Lung (tissue), 17 donors: ENCODE measurements at places on chromosomes 12 and 14. TPM values are rescaled to one million over a fixed set of nuclear protein-coding genes. Genes with fewer than 3 reads are reported as not detected.
A peak's percentile ranks its signal among the peaks of the same experiment; 100 is the strongest.

DNA sequence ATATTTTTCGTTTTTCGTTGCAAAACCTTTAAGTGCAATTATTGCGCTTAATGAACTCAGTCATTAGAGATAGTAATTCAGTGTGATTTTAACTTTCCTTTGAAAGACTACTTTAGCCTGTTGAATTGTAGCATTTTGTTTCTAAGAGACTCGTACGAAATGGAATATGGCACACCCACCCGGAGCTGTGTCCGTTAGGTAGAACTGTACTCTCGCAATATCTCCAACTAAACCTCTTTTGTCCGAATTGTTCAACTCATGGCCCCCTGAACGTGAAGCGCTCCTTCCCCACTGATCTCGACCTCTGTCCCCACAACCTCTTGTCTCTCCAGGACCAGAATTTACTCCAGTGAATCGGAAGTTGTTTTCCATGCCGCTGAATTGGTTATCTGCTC is 800 bp downstream of the PCNX4 start:
- H3K27ac ChIP-seq = peak overlapping the region; percentile 100
- no peaks in the 10 kb centered on the region for H3K27me3 ChIP-seq
- peak; percentile 24 for DNase-seq
- peak overlapping the region; percentile 81 for H3K4me3 ChIP-seq
- peaks cover 3% of the 10 kb centered on the region for H3K4me1 ChIP-seq
- no peaks in the 10 kb centered on the region for H3K36me3 ChIP-seq

DNA sequence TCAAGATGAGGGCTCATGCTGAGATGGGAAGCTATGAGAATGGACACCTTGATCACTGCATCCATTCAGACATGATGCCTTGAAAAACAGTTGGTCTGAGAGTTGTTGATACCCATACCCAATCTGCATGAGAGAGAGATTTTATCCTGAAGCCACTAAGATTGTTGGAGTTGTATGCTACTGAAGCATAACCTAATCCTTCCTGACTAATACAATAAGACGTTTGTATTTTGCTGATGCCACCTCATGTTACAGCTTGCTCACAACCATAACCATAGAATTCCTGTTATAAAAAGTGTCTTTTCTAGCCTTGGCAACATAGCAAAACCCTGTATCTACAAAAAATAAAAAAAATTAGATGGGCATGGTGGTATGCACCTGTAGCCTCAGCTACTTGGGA is 12.7 kb upstream of the SERPINA1 start:
- H3K27ac ChIP-seq = no peak overlapping the region
- no peak overlapping the region for H3K4me3 ChIP-seq
- H3K4me1 ChIP-seq = no peaks in the 10 kb centered on the region

GRCh38 chr12:41514907-41515306 is 326.8 kb downstream of the PDZRN4 start:
- DNase-seq = no peak
- H3K27me3 ChIP-seq = no peaks in the 10 kb centered on the region

NTF3 gene
- total RNA-seq = 2.7 TPM

- no peaks in the 10 kb centered on the region for H3K27me3 ChIP-seq
- no peaks in the 10 kb centered on the region for H3K36me3 ChIP-seq
- H3K4me3 ChIP-seq = no peak overlapping the region
These were observed 13.9 kb downstream of the MFAP5 start for GRCh38 chr12:8648576-8649205.

- H3K4me3 ChIP-seq = no peak overlapping the region
- DNase-seq = no peak
- H3K36me3 ChIP-seq = no peaks in the 10 kb centered on the region
- no peaks in the 10 kb centered on the region for H3K4me1 ChIP-seq
These were observed 30.2 kb downstream of the KCNA5 start for GRCh38 chr12:5073853-5074252.

DNA sequence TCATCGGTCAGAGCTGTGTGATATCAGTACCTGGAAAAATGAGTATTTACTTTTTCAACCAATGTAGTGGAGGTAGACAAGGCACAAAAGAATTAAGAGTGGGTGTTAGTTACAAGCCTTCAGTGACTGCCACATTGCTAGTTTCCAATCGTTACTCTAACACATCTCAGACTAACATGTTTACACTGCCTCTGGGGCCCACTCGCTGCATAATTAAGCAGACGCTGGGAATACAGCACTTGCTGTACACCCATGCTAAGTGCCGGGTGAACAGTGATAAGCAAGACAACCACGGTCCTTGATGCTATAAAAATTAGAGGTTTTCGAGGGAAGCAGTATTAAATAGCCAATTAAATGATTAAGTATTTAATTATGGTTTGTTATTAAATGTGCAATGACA is 1147.6 kb downstream of the AACS start:
- no peak for DNase-seq
- H3K27me3 ChIP-seq = no peaks in the 10 kb centered on the region
- no peaks in the 10 kb centered on the region for H3K36me3 ChIP-seq
- H3K4me1 ChIP-seq = no peaks in the 10 kb centered on the region
- no peak overlapping the region for H3K27ac ChIP-seq
- no peak overlapping the region for H3K4me3 ChIP-seq

DNA sequence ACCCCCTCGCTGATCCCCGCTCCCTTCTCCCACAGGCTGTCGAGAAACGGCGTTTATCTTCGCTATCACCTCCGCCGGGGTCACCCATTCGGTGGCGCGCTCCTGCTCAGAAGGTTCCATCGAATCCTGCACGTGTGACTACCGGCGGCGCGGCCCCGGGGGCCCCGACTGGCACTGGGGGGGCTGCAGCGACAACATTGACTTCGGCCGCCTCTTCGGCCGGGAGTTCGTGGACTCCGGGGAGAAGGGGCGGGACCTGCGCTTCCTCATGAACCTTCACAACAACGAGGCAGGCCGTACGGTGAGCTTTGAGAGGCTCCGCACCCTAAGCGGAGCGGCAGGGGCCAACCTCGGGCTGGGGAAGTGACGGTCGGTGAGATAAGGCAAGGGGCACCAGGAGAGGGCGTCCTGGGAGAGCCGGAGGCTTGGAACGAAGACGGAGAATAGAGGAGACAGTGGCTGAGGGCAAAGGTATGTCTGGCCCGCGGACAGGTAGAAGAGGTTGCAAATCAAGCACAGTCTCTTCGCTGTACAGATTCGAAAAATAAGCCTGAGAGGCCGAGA is 2.3 kb downstream of the WNT1 start:
- DNase-seq = no peak
- H3K4me3 ChIP-seq = no peak overlapping the region
- H3K27ac ChIP-seq = no peak overlapping the region
- H3K4me1 ChIP-seq = peaks cover 3% of the 10 kb centered on the region
- H3K36me3 ChIP-seq = no peaks in the 10 kb centered on the region

GLIPR1L2 gene
- total RNA-seq = 0.98 TPM

DNAH10 gene
- 21.7 TPM for total RNA-seq

GRCh38 chr12:127711108-127711507 is 555.9 kb upstream of the TMEM132C start:
- no peaks in the 10 kb centered on the region for H3K27me3 ChIP-seq
- H3K4me1 ChIP-seq = no peaks in the 10 kb centered on the region
- no peak for DNase-seq
- no peaks in the 10 kb centered on the region for H3K36me3 ChIP-seq
- H3K27ac ChIP-seq = no peak overlapping the region

GRCh38 chr12:4308334-4308950 is 12.6 kb upstream of the TIGAR start:
- peaks cover 2% of the 10 kb centered on the region for H3K36me3 ChIP-seq
- no peak overlapping the region for H3K4me3 ChIP-seq
- H3K27ac ChIP-seq = no peak overlapping the region
- H3K4me1 ChIP-seq = no peaks in the 10 kb centered on the region
- DNase-seq = no peak
- H3K27me3 ChIP-seq = no peaks in the 10 kb centered on the region

GRCh38 chr14:55697414-55697861 is 117.4 kb downstream of the KTN1 start:
- no peak for DNase-seq
- H3K4me3 ChIP-seq = no peak overlapping the region
- H3K36me3 ChIP-seq = no peaks in the 10 kb centered on the region
- H3K27ac ChIP-seq = no peak overlapping the region
- no peaks in the 10 kb centered on the region for H3K27me3 ChIP-seq

DNA sequence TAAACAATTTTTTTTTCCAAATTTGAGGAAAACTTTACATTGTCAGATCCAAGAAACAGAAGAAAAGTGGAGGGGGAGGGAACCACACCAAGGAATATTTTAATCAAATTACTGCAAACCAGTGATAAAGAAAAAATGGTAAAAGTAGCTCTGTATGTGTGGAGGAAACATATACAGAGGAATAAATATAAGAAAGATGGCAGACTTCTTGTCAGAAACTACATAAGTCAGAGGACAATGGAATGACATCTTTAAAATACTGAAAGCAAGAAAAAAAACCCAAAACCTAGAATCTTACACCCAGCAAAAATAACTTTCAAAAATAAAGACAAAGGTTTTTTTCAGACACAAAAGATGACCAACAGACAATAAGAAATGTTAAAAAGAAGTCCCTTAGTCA is 10.2 kb upstream of the LLPH start:
- H3K27me3 ChIP-seq = no peaks in the 10 kb centered on the region
- H3K4me1 ChIP-seq = peaks cover 13% of the 10 kb centered on the region
- peaks cover 45% of the 10 kb centered on the region for H3K36me3 ChIP-seq
- peak; percentile 14 for DNase-seq
- no peak overlapping the region for H3K27ac ChIP-seq

DNA sequence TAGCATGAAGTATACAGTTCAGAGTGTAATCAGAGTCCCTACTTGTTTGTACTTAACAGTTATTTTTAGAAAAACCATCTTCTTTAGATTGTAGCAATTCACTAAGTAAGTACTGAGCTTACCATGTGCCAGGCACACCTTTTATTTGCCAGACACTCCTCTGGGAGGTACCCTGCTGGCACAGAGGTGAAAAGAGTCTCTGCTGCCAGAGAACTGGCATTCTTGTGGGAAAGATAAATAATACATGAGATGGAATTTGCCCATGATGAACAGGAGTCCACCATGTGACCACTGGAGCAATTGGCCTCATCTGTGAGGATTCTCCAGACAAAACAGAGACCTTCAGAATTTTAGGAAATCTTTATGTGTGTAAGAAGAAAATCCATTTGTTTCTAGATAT is 199.3 kb upstream of the SLC16A7 start:
- H3K27ac ChIP-seq = no peak overlapping the region
- DNase-seq = no peak
- no peaks in the 10 kb centered on the region for H3K36me3 ChIP-seq
- H3K27me3 ChIP-seq = no peaks in the 10 kb centered on the region

GRCh38 chr14:36319899-36320199 is 588 bp downstream of the MBIP start:
- no peaks in the 10 kb centered on the region for H3K4me1 ChIP-seq
- H3K27ac ChIP-seq = peak overlapping the region; percentile 53
- H3K4me3 ChIP-seq = peak overlapping the region; percentile 89
- H3K36me3 ChIP-seq = no peaks in the 10 kb centered on the region
- DNase-seq = peak; percentile 63

DNA sequence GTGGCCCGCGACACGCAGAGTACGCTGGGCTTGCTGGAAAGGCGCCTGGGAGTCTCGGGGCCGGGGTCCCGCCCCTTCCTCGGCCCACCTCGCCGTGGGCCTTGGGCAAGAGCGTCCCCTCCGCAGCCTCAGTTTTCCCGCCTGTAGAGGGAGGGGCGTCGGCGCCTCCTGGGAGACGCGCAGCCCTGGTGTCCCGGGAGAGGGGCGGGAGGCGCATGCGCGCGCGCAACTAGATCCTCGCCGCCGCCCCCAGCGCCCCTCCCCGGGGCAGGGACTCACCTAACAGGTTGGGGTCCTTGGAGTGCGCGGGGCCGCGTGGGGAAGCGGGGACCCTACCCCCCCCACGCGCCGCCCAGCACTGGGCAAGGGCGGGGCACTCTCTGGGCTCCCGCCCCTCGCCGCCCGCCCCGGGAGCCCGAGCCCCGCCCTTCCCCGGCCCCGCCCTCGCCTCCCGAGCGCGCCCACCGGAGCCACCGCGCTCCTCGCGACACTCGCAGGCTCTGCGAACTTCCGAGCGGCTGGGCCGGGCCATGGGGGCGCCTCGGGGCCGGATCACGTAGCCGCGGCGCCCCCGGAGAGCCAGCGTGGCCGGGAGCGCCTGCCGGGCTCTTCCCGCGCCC is at the start of gene KIF26A:
KIF26A (plus strand) TSS at position 490 of the 620 bp plus-strand sequence. CDS start 136 bp downstream, outside the sequence.
- peak; percentile 77 for DNase-seq
- no peaks in the 10 kb centered on the region for H3K36me3 ChIP-seq
- H3K4me1 ChIP-seq = no peaks in the 10 kb centered on the region
- peak within 1 kb of the TSS; percentile 67 for H3K27ac ChIP-seq

GRCh38 chr12:16603260-16603915 is 2.6 kb downstream of the LMO3 start:
- H3K27ac ChIP-seq = peak overlapping the region; percentile 74
- H3K4me1 ChIP-seq = peaks cover 8% of the 10 kb centered on the region
- DNase-seq = no peak
- H3K27me3 ChIP-seq = peaks cover 21% of the 10 kb centered on the region

GRCh38 chr12:47938093-47938492 is 25.3 kb upstream of the TMEM106C start:
- peaks cover 4% of the 10 kb centered on the region for H3K27me3 ChIP-seq
- H3K27ac ChIP-seq = no peak overlapping the region
- no peaks in the 10 kb centered on the region for H3K36me3 ChIP-seq
- DNase-seq = no peak
- no peak overlapping the region for H3K4me3 ChIP-seq

DNA sequence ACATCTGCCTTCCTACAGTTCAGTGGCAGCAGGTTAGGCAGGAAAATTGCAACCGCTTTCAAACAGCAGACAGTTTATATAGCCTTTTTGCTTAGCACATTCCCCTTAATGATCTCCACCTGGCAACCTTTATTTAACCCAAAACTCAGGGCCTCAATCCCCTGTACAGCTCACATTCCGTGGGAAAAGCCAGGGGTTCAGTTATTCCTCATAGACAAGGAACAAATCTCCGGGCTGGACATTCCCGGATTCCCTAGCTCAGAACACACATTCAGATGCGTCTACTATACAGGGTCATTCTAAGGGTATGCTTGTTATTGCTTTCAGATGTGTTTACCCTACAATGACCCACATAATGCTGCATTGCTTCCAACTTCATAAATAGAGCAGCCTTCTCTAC is 73.8 kb upstream of the DCN start:
- H3K36me3 ChIP-seq = no peaks in the 10 kb centered on the region
- H3K4me1 ChIP-seq = peaks cover 11% of the 10 kb centered on the region
- H3K27me3 ChIP-seq = no peaks in the 10 kb centered on the region
- no peak overlapping the region for H3K4me3 ChIP-seq

HPD gene
- total RNA-seq = not detected

GRCh38 chr12:118727196-118727978 is 254.0 kb upstream of the SRRM4 start:
- no peak overlapping the region for H3K27ac ChIP-seq
- no peaks in the 10 kb centered on the region for H3K36me3 ChIP-seq
- no peaks in the 10 kb centered on the region for H3K4me1 ChIP-seq
- no peaks in the 10 kb centered on the region for H3K27me3 ChIP-seq

GRCh38 chr12:53268630-53269562 is 797 bp downstream of the ESPL1 start:
- H3K27ac ChIP-seq = no peak overlapping the region
- peaks cover 3% of the 10 kb centered on the region for H3K4me1 ChIP-seq
- H3K36me3 ChIP-seq = no peaks in the 10 kb centered on the region

- H3K27ac ChIP-seq = peak overlapping the region; percentile 5
- no peak for DNase-seq
- H3K27me3 ChIP-seq = no peaks in the 10 kb centered on the region
- no peaks in the 10 kb centered on the region for H3K36me3 ChIP-seq
- H3K4me1 ChIP-seq = peaks cover 15% of the 10 kb centered on the region
These were observed 3.1 kb downstream of the SLC25A29 start for GRCh38 chr14:100303179-100303578.

GRCh38 chr12:115337693-115338543 is 653.9 kb upstream of the TBX3 start:
- no peaks in the 10 kb centered on the region for H3K36me3 ChIP-seq
- peak overlapping the region; percentile 26 for H3K27ac ChIP-seq
- no peak overlapping the region for H3K4me3 ChIP-seq
- DNase-seq = peak; percentile 78
